ENCODE measurements at places on chromosomes 16 and 17. TPM values are rescaled to one million over a fixed set of nuclear protein-coding genes. Genes with fewer than 3 reads are reported as not detected.

PRSS8 gene
- not detected for total RNA-seq

PRSS36 gene
- total RNA-seq = 0.14 TPM

NOG gene
- total RNA-seq = 6.8 TPM

SP2 gene
- 2.7 TPM for total RNA-seq

MYO15B gene
- total RNA-seq = 11.6 TPM

KLHL11 gene
- total RNA-seq = 35.5 TPM

SCNN1B gene
- total RNA-seq = not detected

Measured in thoracic aorta endothelial cell (primary cell).